Peyer's patch (tissue), 4 donors: ENCODE measurements at places on chromosomes 6 and 20. TPM values are rescaled to one million over a fixed set of nuclear protein-coding genes. Genes with fewer than 3 reads are reported as not detected.

PHACTR1 gene
- 2.1 TPM for total RNA-seq

- H3K36me3 ChIP-seq = no peaks in the 10 kb centered on the region
- no peak overlapping the region for H3K27ac ChIP-seq
- H3K27me3 ChIP-seq = no peaks in the 10 kb centered on the region
- no peak for DNase-seq
- H3K4me1 ChIP-seq = no peaks in the 10 kb centered on the region
Observed at GRCh38 chr6:56292505-56293181, 45.3 kb upstream of the COL21A1 start.

DNA sequence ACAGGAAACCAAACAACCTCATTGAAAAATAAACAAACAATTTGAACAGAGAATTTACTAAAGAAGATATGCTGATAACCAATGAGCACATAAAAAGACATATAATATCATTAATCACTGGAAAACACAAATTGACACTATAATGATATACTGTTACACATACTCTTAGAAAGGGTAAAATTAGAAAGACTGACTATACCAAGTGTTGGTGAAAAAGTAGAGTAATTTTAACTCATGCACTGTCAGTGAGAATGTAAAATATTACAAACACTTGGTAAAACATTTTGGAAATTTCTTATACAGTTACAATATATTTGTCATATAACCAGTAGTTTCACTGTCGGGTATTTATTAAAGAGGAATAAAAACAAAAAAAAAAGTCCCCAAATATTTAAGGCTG is 1139.2 kb upstream of the GJE1 start:
- H3K4me1 ChIP-seq = no peaks in the 10 kb centered on the region
- H3K27ac ChIP-seq = no peak overlapping the region
- H3K36me3 ChIP-seq = no peaks in the 10 kb centered on the region
- no peak for DNase-seq
- H3K4me3 ChIP-seq = no peak overlapping the region

- no peak overlapping the region for H3K27ac ChIP-seq
- H3K27me3 ChIP-seq = no peaks in the 10 kb centered on the region
- no peak for DNase-seq
Observed at GRCh38 chr20:41131594-41132387, 5.6 kb upstream of the PLCG1 start.
